ENCODE measurements at places on chromosomes 16 and 17.

- DNase-seq = no peak
These were observed 42.5 kb upstream of the BCO1 start for GRCh38 chr16:81195885-81196534.

GRCh38 chr17:65160516-65160915, 23.3 kb downstream of the RGS9 start:
- DNase-seq = no peak

GRCh38 chr16:67594956-67595355, 32.6 kb downstream of the CTCF start:
- no peak for DNase-seq

- DNase-seq = no peak
These were observed 46.4 kb upstream of the CLEC3A start for GRCh38 chr16:77975942-77976341.

GRCh38 chr17:39143552-39144093, 7.8 kb downstream of the PLXDC1 start:
- no peak for DNase-seq

- no peak for DNase-seq
These were observed 11.0 kb upstream of the BBS2 start for GRCh38 chr16:56530872-56531271.

GRCh38 chr17:45380046-45380765, 52.5 kb downstream of the ARHGAP27 start:
- no peak for DNase-seq

GRCh38 chr17:78232859-78233173, 1.4 kb downstream of the TMEM235 start:
- DNase-seq = no peak

DNA sequence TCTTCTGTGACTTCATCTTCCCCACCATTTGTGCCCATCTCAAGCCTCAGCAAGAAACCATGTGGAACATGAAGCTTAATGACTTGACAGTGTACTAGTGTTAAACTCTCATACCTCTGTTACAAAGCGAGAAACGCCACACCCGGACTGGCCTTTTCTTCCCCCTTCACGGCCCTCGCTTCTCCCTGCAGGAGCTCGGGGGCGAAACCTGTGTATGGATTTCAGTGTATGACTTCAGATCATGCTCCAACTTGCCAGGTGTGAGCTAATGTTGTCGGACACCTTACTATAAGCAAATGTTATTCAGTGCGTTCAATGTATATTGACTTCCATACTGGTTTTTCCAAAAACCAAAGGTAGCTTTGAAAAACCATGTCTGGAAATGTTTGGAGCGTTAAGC, 20.1 kb upstream of the SLC5A11 start:
- DNase-seq = no peak

DNA sequence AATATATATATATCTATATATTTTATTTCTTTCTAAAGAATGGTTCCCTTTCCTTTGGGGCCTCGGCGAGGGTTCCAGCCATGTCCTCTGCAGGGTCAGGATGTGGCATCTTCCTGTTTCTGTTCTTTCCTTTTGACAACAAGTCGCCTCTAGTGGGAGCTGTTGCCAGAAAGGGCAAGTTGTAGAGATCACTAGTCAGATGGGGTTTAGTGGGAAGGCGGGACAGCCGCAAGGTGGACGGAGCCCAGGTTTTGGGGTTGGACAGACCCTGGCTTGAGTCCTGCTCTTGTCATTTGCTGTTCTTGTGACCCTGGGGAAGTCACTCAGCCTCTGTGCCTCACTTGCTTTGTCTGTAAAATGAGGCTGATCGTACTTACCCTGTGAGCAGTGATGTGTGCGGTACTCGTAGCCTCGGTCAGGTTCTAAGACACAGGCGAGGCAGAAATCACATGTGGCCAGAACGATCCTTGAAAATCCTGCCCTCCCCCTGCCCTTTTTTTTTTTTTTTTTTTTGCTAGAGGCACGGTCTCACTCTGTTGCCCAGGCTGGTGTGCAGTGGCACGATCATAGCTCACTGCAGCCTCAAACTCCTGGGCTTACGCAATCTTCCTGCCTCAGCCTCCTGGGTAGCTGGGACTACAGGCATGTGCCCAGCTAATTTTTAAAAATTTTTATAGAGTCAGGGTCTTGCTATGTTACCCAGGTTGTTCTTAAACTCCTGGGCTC, 80.1 kb downstream of the ABCC6 start:
- DNase-seq = no peak

GRCh38 chr17:81380666-81381518, 14.4 kb upstream of the BAHCC1 start:
- DNase-seq = no peak

- no peak for DNase-seq
These were observed 762.0 kb downstream of the CDH8 start for GRCh38 chr16:61274211-61274610.

Data from DMS79 (cell line).